MM.1S (cell line): ENCODE measurements at places on chromosomes 2 and 18.
A peak's percentile ranks its signal among the peaks of the same experiment; 100 is the strongest.

DNA sequence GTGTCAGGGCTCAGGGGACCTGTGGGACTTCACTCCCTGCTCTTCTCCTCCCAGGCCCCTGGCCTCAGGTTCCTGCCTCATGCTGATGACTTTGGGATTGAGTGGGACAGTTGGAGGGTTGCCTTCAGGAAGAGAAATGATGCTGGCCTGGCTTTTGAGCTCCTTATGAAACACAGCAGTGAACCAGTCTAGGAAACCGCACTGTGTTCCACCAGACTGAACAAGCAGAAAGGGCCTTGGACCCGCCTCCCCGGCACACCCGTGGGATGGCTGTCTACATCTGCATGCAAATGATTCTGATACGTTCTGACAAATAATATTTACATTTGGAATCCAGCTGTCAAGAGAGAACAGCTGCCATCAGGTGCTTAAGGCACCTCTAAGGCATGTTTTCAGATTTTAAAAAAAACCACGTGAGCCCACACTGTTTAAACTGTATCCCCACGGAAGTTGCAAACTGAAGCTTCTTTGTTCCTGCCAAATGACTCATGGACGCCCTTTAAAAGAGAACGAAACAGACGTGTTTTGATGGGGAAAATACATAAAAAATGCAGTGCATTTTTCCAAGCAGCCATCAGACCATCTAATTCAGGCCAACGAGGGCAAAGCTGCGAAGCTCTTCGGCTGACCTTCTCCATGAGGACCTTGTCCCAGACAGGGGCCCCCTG lies 27.6 kb upstream of the ASAP2 start:
- DNase-seq: peak; percentile 78

DNA sequence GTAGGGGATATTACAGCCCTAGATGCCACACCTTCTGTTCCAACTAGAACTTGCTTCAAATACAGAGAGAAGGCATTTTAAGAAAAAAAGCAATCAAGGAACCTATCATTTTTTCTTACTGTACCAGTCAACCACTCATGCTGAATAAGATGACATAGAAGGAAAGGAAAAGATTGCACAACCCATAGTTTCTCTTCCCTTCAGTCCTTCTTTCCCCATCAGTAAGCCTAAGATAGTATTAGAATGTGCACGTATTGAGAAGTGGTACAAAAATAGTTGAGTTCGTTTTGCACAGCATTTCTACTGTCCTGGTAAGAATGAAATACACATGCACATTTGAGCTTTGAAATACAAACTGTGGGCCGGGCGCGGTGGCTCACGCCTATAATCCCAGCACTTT lies 27.0 kb upstream of the HK2 start:
- no peak for DNase-seq

DNA sequence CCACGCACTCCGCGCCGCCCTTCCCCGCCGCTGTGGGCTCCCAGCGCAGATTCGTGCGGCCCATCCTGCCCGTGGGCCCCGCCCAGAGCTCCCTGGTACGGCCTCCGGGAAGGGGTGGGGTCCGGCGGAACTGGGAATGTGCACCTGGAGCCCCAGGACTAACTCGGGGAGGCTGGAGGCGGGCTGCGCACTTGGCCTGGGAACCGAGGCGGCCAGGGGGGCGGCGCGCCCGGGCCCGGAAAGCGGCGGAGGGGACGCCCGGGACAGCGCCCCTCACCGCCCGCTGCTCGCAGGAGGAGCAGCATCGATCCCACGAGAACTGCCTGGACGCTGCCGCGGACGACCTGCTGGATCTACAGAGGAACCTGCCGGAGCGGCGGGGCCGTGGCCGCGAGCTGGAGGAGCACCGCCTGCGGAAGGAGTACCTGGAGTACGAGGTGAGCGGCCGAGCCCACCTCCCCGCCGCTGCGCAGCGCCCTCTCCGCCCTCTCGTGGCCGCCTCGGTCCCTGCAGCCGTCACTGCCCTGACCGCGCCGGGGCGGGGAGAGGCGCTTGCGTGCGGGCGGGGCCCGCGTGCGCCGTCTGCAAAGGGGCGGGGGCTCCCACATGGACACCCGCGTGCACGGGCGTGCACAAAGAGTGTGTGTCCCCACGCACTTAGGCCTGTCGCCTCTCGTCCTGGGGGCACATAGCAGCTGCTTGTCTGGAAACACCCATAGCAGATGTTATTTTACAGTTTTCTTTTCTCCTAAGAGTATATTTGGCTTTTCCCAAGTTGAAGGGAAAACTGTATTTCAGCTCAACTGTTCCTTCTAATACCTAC lies 25.2 kb downstream of the PSD4 start:
- peak; percentile 56 for DNase-seq

DNA sequence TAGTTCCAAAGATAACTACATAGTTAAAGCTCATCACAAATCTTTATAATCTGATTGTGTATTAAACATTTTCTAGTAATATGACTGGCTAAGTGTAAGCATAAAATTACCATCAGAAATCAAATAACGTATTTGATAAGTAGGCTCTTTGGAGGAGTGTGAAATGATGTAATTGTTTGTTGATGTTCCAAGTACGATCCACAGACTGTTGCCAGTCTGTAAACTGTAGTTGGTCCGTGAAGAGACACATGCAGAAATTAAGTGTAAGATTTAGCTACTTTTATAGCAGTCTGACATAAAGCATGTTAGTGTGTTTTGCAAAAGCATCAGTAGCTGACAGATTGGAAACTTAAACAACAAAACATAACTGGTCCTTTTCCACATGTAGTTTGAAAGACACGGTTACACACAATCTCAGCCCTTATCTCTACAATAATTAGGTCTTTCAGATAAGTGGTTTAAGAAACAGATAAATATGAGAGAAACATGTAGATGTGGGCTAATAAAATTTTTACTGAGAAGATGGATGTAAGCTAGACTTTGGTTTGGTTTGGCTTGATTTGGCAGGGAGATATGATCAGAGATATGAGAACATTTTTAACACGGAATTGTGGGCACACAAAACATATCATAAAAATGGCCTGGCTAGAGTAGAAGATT lies 115.0 kb upstream of the EPB41L5 start:
- no peak for DNase-seq

DNA sequence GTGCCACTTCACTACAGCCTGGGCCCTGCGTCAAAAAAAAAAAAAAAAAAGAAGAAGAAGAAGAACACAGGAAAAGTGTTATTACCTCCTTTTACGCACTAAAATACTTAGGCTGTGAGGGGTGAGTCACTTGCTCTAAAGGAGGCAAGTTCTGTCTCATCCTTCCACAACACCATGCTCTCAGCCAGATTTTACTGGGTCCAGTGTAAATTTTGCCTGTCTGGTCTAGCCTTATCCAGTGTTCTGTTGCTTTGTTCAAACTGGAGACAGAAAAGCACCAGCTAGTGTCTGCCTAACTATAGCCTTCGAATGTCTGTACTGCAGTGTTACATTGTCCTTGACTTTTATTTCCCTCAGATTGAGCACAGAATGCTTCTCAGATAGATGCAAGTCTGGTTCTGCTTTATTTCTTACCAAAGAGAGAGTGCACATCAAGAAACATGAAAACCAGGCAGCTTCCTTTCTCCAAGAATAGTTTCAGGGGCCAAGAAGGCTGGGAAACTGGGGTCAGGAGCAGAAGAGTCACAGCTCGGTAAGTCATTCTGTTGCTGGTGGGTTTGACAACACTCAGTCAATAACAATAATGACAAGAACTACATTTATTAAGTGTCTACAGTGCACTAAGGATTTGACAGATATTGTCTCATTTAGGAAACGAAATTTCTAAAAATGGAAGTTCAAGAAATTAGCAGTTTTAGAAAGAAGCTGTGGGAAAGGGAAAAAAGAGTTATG lies 3.1 kb upstream of the MSGN1 start:
- DNase-seq: no peak

- DNase-seq: peak; percentile 84
These were observed 31.8 kb downstream of the ARHGAP25 start for GRCh38 chr2:68766376-68766845.

- peak; percentile 25 for DNase-seq
These were observed 271.3 kb downstream of the CYRIA start for GRCh38 chr2:16394072-16394985.

GRCh38 chr18:2442726-2443275 lies 128.5 kb downstream of the METTL4 start:
- DNase-seq: no peak

GRCh38 chr2:134532537-134532936 lies 186.3 kb downstream of the TMEM163 start:
- no peak for DNase-seq

DNA sequence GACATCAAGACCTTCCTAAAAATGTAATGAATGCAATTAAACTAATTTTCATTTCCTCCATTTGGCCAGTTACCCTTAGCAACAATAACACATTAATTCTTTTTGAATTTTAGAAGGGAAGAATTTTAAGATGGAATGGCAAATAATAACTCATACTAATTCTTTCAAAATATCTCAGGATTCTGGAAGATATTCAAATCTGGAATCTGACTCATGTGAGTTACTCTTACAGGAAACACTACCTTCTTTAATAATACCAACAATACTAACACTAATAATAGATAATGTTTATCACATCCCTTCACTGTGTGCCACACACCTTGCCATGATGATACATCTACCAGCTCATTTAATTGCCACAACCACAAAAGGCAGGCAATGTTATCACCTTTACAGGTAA lies 46.4 kb downstream of the ZNF521 start:
- no peak for DNase-seq

GRCh38 chr18:8426401-8426800 lies 182.8 kb upstream of the RAB12 start:
- no peak for DNase-seq

- DNase-seq: no peak
These were observed 178.2 kb upstream of the ZC3H15 start for GRCh38 chr2:186307871-186308270.

DNA sequence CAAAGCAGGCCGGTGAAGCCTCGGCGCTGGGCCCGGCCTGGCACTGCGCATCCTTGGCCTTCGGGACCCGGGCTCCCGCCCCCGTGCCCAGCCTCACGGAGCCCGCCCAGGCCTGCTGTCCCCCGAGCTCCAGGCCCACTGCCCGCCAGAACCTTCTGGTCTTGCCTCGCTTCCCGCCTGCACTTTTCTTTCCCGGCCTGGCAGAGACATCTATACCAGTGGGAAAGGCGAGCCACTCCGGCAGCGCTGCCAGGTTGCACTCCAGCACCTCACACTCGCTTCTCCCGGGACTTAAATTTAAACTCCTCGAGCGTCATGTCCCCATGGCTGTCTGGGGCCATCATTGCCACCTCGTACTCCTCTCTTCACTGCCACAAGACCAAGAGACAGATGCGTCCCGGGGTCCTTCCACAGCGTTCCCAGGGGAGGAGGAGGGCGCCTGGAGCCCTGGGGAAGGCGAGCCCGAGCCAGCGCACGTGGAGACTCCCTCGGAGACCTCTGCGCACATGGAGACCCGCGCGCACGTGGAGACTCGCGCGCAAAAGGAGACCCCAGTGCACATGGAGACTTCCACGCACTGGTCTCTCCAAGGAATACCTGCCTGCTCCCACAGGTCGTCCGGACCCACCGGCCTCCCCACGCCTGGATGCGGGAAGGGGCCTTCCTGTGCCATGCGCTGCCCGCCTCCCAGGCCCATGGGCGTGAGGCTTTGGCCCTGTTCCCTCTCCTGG lies 253.1 kb upstream of the SALL3 start:
- no peak for DNase-seq

GRCh38 chr2:144324446-144325045 lies 195.4 kb downstream of the ZEB2 start:
- no peak for DNase-seq

GRCh38 chr2:63424329-63425078 lies 163.8 kb downstream of the WDPCP start:
- peak; percentile 87 for DNase-seq

- DNase-seq: no peak
These were observed 219.7 kb downstream of the SLC4A10 start for GRCh38 chr2:161843936-161844335.

GRCh38 chr2:161391737-161392506 lies 24.2 kb upstream of the TBR1 start:
- no peak for DNase-seq

DNA sequence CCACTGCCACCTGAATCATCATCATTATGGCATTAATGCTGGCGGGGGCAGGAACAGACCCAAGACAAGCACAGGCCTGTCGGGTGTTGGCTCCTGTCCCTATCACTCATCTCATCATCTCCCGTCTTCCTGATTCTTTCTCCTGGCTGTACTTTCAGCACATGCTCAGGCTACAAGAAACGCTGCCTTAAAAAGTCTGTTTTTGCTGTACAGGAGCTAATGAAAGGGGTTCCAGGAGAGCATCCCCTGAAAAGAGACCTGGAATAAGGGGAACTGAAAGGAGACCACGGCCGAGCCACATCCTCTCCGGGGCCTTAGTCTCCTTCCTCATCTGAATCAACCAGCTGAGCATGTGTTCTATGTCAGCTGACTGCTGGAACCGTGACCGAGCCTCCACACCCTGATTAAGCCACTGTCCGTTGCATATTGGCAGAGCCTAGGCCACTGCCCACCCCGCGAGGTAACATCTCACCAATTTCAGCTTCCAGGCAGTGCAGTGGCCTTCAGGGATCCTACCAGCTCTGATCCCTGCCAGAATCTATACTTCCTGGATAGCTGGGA lies 62.6 kb downstream of the DNMT3A start:
- no peak for DNase-seq

DNA sequence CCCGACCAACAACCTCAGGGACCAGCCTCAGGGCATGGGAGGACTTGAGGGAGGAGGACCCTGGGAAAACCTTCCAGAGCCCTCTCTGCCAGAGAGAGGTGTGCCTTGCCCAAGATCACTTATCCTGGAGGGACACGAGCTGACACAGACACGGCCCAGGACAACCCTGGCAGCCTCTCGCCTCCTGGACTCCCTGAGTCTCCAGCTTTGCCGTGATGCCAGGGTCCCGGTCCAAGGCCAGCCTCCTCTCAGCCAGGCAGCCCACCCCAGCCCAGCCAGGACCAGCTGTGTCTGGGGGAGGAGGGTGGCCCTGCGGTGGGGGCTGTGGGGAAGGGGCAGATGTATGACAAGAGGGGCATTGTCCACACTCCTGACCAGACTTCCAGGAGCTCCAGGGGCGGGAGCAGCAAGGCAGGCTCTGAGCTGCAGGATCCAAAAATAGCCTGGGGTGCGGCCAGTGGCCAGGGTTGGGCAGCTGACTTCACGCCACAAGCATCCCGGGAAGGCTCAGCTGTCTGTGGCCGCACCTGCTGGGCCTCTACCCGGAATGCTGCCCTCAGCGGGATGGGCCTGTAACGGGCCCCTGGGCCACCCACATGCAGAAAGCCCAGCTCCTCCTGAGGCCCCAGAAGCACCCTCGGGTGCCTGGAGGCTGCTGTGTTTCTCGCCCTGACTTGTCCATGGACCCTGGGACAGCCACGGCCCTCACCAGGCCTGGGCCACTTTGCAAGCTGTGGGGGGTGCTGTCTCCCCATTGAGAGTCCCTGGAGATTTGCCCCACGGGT lies 65.5 kb upstream of the GPC1 start:
- DNase-seq: no peak

DNA sequence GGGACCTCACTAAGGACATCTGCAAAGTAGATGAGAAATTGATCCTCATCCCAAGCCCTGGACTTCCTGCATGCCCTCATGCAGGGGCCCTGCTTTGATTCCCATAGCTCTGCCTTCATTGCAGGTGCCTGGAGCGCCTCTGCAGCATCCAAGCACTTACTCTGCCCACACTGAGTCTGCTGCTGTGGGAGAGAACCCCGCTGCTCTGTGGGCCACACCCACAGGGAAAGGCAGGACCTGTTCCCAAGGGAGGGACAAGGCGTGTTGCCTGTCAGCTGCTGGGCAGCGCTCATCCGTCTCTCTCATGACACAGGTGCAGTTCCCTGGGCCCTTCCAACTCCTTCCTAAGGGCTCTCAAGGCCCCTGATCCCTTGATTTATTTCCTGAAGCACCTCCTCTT lies 266.8 kb upstream of the SMIM21 start:
- DNase-seq: no peak

- no peak for DNase-seq
These were observed 62.2 kb downstream of the SFXN5 start for GRCh38 chr2:73009177-73009839.
